ENCODE measurements at places on chromosomes 11 and 22.

- DNase-seq, result no peak
Observed at GRCh38 chr11:118615976-118616371, 8.6 kb downstream of the PHLDB1 start.

GRCh38 chr11:2991452-2992233, 486 bp downstream of the NAP1L4 start:
- no peak for DNase-seq

GRCh38 chr22:46969491-46969890, 207.0 kb downstream of the TBC1D22A start:
- no peak for DNase-seq

GRCh38 chr11:25211635-25212254, 714.9 kb downstream of the LUZP2 start:
- no peak for DNase-seq

DNA sequence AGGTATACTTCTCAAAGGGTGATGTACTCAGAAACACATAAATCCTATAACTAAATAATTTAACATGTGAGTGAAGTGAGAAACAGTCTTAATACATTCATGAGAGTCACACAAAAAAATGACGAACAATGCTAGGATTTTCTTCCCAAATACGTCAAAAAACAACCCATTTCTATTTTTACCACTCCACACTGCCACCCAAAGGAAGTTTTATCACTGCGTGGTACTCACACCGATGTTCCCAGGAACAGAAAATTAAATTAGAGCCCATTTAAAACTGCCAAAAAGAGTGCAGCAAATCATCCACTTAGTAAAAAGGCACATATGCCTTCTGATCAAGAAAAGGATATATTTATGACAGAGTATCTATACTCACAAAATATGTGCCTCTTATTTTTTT, 710.9 kb upstream of the FAT3 start:
- DNase-seq, result no peak

GRCh38 chr11:2518111-2518982, 73.5 kb downstream of the KCNQ1 start:
- no peak for DNase-seq

DNA sequence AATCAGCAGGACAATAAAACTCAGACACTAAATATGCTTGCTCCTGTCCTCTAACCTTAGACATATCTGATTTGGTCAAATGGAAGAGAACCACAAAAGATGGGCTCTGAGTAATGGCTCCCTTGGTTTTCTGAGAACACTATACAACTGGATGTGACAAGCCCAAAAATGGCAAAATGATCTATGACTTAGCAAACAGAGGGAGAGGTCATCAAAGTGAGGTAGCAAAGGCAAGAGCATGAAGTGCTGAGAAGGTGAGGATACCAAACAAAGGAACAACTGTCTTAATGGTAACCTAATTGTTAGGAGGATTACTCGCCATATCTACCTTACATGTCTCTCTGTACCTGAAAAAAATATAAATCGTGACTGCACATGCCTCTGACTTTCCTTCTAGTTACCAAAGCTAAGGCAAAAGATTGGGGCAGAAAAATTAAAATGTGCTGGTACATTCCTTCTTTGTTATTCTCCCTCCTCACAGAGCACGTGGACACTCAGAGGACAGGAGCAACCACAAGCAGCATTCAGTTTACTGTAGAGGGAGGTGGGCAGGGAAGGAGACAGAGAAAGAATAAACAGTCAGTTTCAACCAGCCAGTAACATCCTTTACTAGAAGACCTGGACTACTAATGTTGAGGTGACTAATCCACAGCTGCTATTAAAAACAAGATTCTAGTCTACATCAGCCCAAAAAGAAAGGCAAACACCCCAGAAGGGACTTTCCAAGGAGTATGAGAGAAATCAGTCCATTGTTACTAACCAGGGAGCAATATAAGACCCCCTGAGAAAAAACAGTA, 88.8 kb downstream of the AMBRA1 start:
- no peak for DNase-seq

DNA sequence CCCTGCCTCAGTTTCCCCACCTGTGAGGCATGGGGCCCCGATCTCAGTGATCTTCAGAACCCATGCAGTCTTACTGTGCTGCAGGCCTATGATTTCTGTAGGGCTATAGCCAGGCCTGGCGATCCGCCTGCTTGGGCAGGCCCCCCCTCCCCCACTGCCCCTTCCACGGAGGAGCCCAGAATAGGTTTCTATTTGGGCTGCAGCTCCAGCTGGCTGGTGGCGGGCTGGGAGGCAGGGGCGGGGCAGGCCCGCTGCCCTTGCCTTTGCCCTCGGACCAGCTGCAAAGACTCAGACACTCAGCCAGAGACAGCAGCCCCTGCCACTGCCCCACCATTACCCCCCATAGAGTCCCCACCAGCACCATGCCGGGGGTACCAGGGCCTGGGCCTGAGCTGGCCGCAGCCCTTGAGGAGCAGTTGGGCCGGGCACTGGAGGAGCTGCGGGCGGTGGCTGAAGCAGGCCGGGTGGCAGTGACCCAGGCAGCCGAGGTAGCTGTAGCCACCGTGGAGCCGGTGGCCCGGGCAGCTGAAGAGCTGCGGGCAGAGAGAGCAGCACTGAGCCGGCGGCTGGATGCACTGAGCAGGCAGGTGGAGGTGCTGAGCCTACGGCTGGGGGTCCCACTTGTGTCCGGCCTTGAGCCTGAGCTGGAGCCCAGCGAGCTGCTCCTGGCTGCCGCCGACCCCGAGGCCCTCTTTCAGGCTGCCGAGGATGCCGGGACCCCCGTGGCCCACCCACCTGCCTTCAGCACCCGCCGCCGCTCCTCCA, 12.2 kb downstream of the SMTN start:
- DNase-seq, result no peak

GRCh38 chr22:39635719-39636118, 65.2 kb downstream of the CACNA1I start:
- no peak for DNase-seq

DNA sequence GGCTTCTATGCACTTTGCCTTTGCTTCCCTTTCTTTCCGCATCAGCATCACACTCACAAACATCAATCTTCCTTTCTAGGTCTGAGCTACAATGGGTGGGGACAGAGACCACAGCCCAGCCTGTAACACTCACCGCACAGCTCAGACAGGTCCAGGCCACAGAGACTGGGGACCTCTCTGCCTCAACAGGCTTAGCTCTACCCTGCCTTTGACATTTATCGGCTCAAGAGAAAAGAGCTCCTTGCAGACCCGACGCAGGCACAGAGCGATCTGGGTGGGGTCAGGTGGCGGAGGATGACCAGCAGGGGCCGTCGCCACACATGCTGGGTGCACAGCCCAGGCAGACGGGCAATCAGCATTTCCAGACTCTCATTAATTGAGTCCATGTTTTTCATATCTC, 837.3 kb downstream of the TBC1D22A start:
- no peak for DNase-seq

DNA sequence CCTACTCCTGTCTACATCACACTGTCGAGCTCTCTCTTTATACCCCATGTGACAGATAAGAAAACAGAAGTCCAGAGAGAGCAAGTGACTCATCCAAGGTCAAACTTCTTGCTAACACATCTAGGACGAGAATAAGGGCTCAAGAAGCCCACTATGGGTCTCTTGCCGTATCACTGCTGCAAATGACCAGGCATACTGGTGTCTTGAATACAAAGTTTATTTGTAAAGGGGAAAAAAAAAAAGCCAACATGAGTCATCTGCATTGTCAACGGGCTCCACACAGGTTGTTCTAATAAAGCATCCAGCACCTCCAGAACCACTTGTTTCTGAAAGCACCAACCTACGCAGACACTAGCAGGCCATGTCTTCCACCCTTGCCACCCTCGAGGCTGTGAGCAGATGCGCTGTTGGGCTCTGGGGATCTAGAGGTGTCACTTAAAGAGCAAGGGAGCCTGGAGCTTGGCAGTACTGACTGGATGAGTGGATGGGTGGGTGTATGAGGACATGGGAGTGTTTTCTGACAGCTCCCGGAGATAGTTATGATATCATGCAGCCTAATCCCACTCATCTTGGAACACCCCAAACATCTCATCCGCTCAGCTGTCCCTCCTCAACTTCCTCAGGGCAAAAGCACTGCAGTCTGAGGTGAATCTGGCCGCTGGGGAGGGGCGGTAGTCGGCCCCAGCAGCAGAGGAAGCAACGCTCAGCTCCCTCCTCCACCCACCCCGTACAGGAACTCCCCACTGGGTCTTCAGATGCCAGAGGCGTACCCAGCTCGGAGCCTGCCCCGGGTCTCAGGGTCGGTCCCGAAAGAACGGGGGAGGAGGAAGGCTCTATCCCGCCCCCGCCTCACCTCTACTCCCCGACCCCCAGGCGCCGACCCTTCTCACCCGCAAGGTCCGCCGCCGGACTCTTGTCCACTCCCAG, 1.0 kb downstream of the SMCO4 start:
- no peak for DNase-seq

DNA sequence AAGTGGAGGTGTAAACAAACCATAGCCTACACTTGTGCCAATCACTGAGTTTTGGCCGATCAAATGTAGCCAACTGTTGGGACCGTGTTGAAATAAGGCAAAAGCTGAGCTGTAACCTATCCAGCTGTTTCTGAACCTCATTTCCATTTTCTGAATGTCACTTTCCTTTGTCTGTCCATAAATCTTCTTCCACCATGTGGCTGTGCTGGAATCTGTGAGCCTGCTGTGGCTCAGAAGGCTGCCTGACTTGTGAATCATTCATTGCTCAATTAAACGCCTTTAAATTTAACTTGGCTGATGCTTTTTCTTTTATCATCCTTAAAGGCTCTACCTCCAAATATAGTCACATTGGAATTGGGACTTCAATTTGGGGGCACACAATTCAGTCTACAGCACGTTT, 203.1 kb upstream of the MPPED2 start:
- no peak for DNase-seq

DNA sequence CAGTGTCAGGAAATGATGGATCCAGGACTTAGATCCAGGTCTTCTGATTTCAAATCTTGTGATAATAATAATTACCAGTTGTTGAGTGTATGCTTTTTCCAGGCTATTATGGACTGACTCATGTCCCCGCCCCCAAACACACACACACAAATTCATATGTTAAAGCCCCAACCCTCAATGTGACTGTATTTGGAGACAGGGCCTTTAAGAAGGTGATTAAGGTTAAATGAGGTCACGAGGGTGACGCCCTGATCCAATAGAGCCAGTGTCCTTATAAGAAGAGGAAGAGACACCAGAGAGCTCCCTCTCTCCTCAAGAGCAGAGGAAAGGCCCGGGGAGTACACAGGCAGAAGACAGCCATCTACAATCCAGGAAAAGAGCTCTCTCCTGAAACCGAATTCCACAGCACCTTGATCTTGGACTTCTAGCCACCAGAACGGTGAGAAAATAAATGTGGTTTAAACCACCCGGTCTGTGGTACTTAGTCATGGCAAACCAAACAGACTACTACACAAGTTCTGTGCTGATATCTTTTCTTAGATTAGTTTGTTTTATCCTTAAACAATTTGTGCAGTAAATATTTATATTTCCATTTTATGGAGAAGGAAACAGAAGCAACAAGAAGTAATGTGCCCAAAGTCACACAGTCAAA, 8.2 kb downstream of the TMPRSS5 start:
- DNase-seq, result no peak

DNA sequence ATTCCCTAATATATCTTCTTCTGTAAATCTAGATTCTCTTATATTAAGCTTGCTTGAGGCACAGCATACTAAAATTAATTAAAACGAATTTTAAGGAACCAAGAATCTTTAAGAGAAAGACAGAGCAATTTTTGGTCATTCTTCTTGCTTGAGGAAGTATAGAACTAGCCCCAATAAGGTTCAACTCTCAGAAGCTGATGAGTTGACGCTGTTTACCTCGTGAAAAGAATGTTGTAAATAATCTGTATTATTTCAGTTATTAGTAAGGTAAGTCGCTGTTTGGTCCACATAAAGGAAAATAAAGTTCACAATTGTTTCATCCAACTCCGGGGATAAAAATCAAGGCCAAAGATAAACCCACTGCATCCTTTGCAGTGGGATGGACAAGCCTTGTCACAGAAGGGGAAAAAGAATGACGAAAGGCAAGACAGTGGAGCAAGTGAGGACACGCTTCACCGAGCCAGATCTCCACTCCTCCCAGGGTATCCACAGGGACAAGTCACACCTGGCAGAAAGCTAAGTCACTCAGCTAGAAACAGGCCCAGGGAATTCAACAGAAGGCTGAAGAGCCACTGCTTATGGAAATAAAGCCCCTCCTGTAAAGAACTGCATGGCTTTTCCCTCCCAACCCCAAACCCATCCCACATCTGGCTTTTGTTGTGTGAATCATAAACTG, 752 bp downstream of the POU2AF1 start:
- no peak for DNase-seq

DNA sequence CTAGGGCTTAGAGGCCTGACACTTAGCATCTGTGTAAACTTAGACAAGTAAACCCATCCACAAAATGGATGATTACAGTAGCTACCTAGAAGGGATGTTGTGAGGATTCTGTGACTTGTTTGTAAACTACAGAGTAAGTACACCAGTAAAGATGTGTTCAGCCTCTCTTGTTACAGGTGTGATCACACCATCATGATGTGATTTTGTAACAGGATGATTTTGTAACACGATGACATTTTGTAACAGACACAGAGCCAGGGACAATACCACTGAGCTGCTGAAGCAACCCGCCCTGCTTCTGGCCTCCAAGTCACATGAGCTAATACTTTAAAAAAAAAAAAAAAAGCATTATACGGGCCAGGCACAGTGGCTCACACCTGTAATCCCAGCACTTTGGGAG, 17.0 kb downstream of the FADD start:
- no peak for DNase-seq

- no peak for DNase-seq
Observed at GRCh38 chr11:7257724-7258123, 6.0 kb downstream of the SYT9 start.

DNA sequence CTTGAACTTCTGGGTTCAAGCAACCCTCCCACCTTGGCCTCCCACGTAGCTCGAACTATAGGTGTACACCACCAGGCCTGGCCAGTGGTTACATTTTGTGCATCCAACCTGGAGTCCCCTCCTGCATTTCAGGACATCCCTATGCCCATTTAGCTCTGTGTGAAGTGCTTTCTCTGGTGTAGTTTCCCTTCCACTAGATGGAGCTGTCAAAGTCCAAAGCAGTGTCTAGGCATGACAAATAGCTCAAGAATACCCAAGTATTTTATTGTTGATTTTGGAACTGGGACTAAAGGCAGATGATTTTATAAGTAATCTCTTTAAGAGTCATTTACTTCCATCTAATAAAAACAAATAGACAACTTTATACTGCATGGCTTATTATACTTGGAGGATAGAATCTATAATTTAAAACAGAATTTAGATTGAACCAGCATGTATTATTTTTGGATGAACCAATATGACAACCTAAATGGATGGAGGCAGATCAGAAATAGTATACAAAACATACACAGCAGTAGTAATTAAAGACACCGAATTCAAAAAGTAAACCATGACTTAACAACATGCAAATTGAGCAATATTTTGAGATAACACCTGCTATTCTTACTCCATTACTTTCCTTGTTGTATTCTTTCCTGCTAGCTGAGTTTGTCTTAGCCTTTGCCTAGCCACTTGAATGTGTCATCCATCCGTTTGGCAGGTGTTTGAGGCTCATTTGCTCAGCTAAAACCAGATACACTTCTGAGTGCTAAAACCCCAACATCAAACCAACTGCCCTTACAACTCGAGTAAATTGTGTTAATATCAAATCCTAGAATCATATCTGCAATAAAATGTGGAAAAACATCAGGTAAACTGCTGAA, 37.7 kb downstream of the EIF4ENIF1 start:
- no peak for DNase-seq

Measured in activated CD8-positive, alpha-beta memory T cell treated with anti-CD3 and anti-CD28 coated beads for 4 hours (primary cell).